ENCODE measurements at places on chromosomes 2 and 18. TPM values are rescaled to one million over a fixed set of nuclear protein-coding genes. Genes with fewer than 3 reads are reported as not detected.

BOK gene
- total RNA-seq, result under 0.01 TPM

SMPD4 gene
- total RNA-seq, result 31.0 TPM

TSHZ1 gene
- 15.6 TPM for total RNA-seq

OXER1 gene
- total RNA-seq, result 1.3 TPM

HOXD9 gene
- total RNA-seq, result not detected

ESPNL gene
- 1.1 TPM for total RNA-seq

FMNL2 gene
- total RNA-seq, result 0.54 TPM

INHA gene
- total RNA-seq, result 0.27 TPM

IL1R2 gene
- total RNA-seq, result not detected

MAP3K19 gene
- total RNA-seq, result under 0.01 TPM

CACNB4 gene
- 0.54 TPM for total RNA-seq

TMEM17 gene
- 2.4 TPM for total RNA-seq

CYP26B1 gene
- total RNA-seq, result 0.81 TPM

FASTKD1 gene
- total RNA-seq, result 11.6 TPM

LIPT1 gene
- 6.5 TPM for total RNA-seq

ANKRD53 gene
- 1.9 TPM for total RNA-seq

SLC11A1 gene
- 3.8 TPM for total RNA-seq

OSBPL6 gene
- total RNA-seq, result 0.27 TPM

CTLA4 gene
- under 0.01 TPM for total RNA-seq

ITPRIPL1 gene
- total RNA-seq, result 17.2 TPM

LOXHD1 gene
- under 0.01 TPM for total RNA-seq

ACMSD gene
- not detected for total RNA-seq

RGPD8 gene
- 9.4 TPM for total RNA-seq

TSN gene
- total RNA-seq, result 30.7 TPM

MEIS1 gene
- 96.9 TPM for total RNA-seq

LINC00305 gene
- total RNA-seq, result not detected

All from hematopoietic multipotent progenitor cell (in vitro differentiated cells).